ENCODE measurements at places on chromosomes 12 and 14.
A peak's percentile ranks its signal among the peaks of the same experiment; 100 is the strongest.

GRCh38 chr12:67352682-67353081 lies 83.5 kb downstream of the CAND1 start:
- DNase-seq, result no peak

GRCh38 chr12:21690704-21691368 lies 33.2 kb upstream of the LDHB start:
- no peak for DNase-seq

- DNase-seq, result no peak
These were observed 866.1 kb downstream of the C12orf50 start for GRCh38 chr12:87163122-87163521.

DNA sequence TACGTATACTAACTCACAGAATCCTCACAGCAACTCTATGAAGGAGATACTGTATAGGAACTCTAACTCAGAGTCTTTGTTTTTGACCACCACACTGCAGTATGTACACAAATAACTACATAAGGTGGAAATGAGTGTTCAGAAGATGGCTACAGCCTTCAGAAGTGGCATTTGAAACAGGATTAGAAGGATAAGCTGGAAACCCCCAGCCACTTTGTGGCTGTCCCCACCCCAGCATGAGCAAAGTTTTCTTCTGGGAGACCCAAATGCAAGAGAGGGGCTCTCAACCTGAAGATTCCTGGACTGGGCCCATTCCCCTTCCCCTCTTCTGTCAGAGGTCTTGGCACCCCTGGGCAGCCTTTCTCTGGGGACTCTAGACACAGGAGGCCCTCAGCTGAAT lies 43.2 kb upstream of the PNMA1 start:
- DNase-seq, result peak; percentile 4

Measured in CD14-positive monocyte (primary cell).